ENCODE measurements at places on chromosomes 6 and 20. TPM values are rescaled to one million over a fixed set of nuclear protein-coding genes. Genes with fewer than 3 reads are reported as not detected.

DNA sequence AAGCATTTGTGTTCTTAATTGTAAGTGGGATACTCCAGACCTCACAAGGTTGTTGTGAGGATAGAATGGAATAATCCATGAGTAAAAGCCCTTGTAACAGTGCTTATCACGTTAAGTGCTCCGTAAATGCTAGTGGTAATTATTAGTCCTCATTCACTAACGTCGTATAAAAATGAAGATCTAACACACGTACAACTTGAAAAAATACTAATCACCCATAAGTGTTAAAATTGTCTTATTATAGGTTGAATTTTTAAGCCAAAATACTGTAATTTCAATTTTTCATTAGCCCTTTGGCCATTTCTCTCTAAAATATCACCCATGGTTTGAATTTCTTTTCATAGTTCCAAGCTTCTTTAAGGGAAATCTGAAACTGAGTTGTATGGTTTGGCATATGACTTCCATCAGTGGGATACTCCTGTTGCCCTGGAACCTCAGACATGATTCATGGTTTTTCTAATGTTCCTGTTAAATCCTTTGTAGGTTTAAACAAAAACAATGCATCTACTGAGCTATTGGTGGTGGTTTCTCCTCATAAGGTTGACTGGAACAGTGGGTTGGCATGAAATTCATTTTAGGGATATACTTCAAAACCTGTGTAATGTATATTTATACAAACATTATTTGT lies 19.1 kb downstream of the XRN2 start:
- H3K36me3 ChIP-seq = no peaks in the 10 kb centered on the region
- no peak overlapping the region for H3K27ac ChIP-seq
- H3K27me3 ChIP-seq = no peaks in the 10 kb centered on the region
- no peak for DNase-seq

GRCh38 chr6:43184268-43184985 lies 2.4 kb downstream of the CUL9 start:
- peaks cover 21% of the 10 kb centered on the region for H3K36me3 ChIP-seq
- peaks cover 23% of the 10 kb centered on the region for H3K4me1 ChIP-seq
- no peak overlapping the region for H3K4me3 ChIP-seq
- no peaks in the 10 kb centered on the region for H3K27me3 ChIP-seq
- DNase-seq = peak; percentile 57

- peaks cover 3% of the 10 kb centered on the region for H3K4me1 ChIP-seq
- peak overlapping the region; percentile 40 for H3K4me3 ChIP-seq
- H3K27me3 ChIP-seq = no peaks in the 10 kb centered on the region
- peak overlapping the region; percentile 54 for H3K27ac ChIP-seq
- no peak for DNase-seq
- H3K36me3 ChIP-seq = no peaks in the 10 kb centered on the region
These were observed 130.2 kb upstream of the AKIRIN2 start for GRCh38 chr6:87832025-87832825.

The STMN3 gene
- total RNA-seq = 19.9 TPM

- no peak overlapping the region for H3K4me3 ChIP-seq
- no peak overlapping the region for H3K27ac ChIP-seq
- DNase-seq = no peak
- no peaks in the 10 kb centered on the region for H3K27me3 ChIP-seq
- H3K4me1 ChIP-seq = no peaks in the 10 kb centered on the region
These were observed 28.7 kb upstream of the TXNDC5 start for GRCh38 chr6:7939184-7939863.

The HMGA1 gene
- 8.6 TPM for total RNA-seq
